C1 segment of cervical spinal cord (tissue), 14 donors: ENCODE measurements at places on chromosomes 2 and 18.

- peak; percentile 95 for DNase-seq
Measured at GRCh38 chr2:177263451-177264208, 897 bp downstream of the NFE2L2 start.

DNA sequence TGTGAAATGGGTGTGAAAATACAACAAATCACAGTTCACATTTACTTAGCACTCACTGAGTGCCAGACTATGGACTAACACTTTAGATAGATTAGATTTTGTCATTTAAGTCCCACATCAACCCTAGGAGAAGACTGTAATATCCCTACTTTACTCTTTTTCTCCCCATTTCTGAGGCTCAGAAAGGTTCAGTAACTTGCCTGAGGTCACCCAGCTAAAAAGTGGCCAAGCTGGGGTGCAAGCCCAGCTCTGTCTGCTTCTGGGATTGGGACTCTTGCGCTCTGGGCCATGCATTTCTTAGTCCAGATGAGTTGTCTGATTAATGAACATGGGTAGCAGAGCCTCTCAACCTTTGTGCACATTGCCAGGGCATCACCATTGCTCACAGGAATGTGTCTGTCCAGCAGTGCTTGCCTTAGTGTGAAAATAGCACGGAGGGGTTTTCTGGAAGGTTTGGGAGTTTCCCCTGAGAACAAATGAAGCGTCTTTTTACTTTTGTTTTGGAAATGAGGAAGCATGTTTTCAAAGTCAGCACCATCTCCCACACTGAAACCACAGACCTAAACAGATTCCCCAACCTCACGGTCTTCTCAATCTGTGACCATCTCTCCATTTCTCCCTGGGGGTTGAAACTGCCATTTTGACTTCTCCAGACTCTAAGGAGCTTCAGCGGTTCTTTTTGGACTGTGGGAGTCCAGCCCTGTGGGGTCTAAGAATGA is 31.9 kb downstream of the NRP2 start:
- no peak for DNase-seq

- no peak for DNase-seq
Measured at GRCh38 chr2:48045613-48046012, 139.3 kb upstream of the FBXO11 start.

GRCh38 chr2:3377279-3377611 is 373 bp downstream of the EIPR1 start:
- DNase-seq: no peak

DNA sequence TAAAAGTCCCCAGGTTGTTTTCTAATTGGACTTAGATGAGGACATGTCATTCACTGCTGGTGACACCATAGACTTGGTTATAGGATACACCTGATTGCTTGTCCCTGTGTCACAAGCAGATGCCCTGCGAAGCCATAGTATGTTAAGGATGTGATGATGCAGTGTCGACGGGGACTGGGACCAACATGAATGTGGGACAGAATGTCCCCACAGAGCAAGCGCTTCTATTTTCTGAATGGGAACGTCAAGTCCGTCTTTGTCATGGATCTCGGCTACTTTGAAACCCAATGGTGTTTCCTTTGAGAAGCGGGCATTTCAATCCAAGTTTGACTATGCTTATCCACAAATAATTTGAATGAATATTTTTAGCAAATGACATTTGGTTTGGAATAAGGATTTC is 2.1 kb downstream of the GCG start:
- no peak for DNase-seq

- no peak for DNase-seq
Measured at GRCh38 chr2:54586062-54586461, 129.9 kb downstream of the SPTBN1 start.

GRCh38 chr2:195648787-195649186 is 8.2 kb upstream of the SLC39A10 start:
- no peak for DNase-seq

DNA sequence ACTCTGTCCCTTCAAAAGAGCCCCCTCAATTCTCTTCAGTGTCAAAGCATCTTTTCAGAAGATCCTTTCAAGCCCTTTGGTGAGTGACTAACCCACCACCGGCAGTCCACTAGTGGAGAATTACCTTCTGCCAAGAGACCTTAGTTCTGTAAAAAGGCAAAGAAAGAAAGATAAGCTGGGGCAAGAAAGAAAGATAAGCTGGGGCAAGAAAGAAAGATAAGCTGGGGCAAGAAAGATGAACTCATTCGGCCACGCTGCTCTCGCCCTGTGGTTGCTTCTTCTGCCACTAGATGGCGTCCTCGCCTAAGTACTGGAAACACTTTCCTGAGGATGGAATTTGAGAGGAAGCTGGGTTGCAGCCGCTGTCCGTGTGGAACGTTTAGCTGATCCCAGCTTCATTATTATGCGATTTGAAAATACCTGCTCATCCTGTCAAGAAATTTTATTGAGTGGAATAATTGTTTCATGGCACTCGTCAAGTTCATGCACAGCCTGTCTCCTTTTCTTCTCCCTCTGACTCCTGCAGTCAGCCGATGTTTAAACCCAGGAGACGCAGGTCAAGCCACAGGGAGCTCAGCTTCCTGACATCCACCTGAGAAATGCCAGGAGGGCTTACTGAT is 17.3 kb upstream of the ANXA4 start:
- DNase-seq: peak; percentile 15

- no peak for DNase-seq
Measured at GRCh38 chr2:54457323-54458023, 1.3 kb downstream of the SPTBN1 start.

- no peak for DNase-seq
Measured at GRCh38 chr2:129847043-129847442, 132.4 kb upstream of the RAB6C start.

DNA sequence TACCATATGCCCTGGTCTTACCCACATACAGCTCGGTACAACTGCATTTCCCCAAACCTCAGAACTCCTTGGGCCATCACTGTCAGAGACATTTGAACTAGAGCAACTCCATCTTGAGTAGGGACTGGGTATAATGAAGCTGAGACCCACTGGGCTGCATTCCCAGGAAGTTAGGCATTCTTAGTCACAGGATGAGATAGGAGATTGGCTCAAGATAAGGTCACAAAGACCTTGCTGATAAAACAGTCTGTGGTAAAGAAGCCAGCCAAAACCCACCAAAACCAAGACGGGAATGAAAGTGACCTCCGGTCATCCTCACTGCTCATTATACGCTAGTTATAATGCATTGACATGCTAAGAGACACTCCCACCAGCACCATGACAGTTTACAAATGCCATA is 131.3 kb downstream of the PIK3C3 start:
- DNase-seq: no peak

DNA sequence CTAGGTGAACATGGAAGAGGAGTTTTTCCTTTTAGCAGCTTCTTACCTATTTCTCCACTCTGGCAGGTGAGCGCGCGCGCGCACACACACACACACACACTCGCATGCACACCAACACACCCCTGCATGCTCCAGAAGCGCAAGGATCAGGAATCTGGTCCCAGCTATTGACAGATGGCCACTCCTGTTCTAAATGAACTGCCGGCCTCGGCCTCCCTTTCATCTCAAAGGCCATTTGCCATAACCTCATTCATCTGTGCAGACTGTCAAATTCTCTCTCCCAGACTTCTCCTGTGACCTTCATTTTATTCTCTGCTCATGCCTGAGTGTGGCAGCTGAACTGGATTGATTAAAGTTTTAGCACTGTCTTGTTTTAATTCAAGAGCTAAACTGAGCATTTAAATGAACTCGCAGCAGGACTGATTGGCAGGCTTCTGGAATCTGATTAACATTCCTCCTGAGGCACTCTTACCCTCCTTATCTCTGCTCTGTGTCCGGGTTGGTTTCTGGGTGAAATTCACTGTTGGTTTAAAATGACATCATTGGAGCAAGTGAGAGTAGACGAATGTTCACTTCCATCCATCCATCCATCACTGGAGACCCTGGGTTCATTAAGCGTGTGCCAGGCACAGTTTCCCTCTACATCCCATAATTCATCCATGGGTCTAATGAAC is 58.8 kb downstream of the FECH start:
- DNase-seq: no peak

GRCh38 chr2:216231867-216232266 is 122.7 kb downstream of the XRCC5 start:
- DNase-seq: no peak

DNA sequence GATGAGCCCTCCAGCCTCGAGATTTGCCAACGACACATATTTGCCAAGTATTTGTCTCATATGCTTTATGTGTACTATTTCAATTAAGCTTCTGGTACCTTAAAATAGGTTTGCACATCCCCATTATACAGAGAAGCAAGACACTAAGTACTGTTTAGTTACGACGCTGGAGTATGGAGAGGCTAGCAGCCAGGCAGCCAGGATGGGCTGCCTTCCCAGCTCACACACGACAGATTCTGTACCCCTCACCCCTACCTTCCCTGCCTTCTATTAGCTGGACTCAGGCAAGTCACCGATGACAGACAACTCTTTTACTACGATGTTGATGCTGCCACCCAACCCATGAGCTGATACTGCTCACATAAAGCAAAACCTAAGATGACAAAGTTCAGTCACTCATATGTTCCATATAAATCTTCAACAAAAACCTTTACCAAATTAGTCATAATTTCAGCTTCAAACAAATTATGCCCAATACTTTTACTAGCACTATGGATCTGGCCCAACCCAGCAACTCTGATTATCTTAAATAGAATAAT is 17.0 kb downstream of the PDIA6 start:
- DNase-seq: no peak

GRCh38 chr18:7870266-7870665 is 303.1 kb downstream of the PTPRM start:
- DNase-seq: no peak

DNA sequence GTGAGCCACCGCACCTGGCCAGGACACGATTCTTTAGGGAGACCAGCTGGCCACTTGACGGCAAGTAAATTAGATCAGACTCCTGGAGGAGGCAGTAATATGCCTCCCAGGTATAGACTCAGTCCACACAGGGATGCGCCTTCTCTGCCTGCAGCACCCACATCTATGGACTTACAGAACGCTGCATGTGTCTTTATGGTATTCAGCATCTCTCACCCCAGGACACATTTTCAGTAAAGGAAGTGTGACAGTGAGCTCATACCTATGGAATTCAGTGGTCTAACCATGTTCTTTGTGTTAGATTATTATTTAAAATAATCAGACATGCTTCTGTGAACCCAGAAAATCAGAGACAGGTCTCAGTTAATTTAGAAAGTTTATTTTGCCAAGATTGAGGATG is 5.9 kb upstream of the NARS1 start:
- DNase-seq: no peak

GRCh38 chr2:8684540-8684877 is 2.7 kb downstream of the ID2 start:
- DNase-seq: peak; percentile 60

DNA sequence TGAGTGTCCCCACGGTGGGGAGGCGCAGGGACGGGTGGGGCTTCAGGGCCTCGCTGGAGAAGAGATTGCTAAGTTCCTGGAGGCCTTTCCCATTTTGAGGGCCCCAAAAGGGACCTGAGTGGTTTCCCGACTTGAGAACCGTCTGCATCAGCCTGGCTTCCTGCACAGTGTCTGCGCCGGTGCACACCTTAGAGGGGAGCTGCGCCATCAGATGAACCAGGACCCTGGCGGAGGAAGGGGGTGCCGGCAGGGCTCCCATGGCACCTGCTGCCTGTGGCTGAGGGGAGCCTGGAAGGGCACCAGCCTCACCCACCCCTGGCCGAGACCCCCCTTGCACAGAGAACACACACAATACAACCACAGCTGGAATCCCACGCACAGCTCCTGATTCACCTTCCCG is 465.1 kb upstream of the MYT1L start:
- DNase-seq: no peak

GRCh38 chr2:144041612-144042011 is 478.3 kb downstream of the ZEB2 start:
- no peak for DNase-seq

GRCh38 chr18:63005306-63005705 is 290.0 kb downstream of the PHLPP1 start:
- no peak for DNase-seq

- DNase-seq: no peak
Measured at GRCh38 chr2:68423966-68424650, 43.0 kb downstream of the FBXO48 start.

- no peak for DNase-seq
Measured at GRCh38 chr18:28793901-28794300, 617.0 kb upstream of the CDH2 start.
